Stomach (tissue), 19 donors: ENCODE measurements at places on chromosomes 3 and 15. TPM values are rescaled to one million over a fixed set of nuclear protein-coding genes. Genes with fewer than 3 reads are reported as not detected.

CLDN18 gene
- polyA plus RNA-seq, result 211 TPM

KLHL40 gene
- 0.05 TPM for polyA plus RNA-seq

KCNAB1 gene
- 0.12 TPM for polyA plus RNA-seq

- H3K4me1 ChIP-seq, result no peaks in the 10 kb centered on the region
- no peak for DNase-seq
- H3K27me3 ChIP-seq, result no peaks in the 10 kb centered on the region
- H3K27ac ChIP-seq, result no peak overlapping the region
- no peak overlapping the region for H3K4me3 ChIP-seq
Measured at GRCh38 chr3:123143669-123144411, 57.9 kb upstream of the SEC22A start.

DNA sequence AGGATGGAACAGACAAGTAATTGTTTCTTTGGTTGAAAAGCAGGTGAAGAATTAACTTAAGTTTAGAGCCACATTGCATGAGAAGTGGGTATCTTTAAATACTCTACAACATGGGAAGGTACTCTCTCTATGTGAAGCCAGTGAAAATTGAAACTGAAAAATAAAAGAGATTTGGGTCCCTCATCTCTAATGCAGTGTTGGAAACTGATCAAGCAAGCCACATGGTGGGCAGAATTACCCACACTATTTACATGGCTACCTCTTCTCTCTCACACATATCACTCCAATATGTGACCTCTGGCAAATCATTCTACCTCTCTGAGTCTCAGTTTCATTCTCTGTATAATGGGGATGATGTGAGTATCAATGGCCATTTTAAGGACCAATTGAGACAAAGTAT is 339.0 kb downstream of the IL5RA start:
- no peaks in the 10 kb centered on the region for H3K36me3 ChIP-seq
- H3K4me1 ChIP-seq, result no peaks in the 10 kb centered on the region
- no peak overlapping the region for H3K4me3 ChIP-seq
- H3K27me3 ChIP-seq, result no peaks in the 10 kb centered on the region
- no peak overlapping the region for H3K27ac ChIP-seq
- no peak for DNase-seq

- H3K27ac ChIP-seq, result peak overlapping the region; percentile 0
- H3K4me3 ChIP-seq, result no peak overlapping the region
- DNase-seq, result peak; percentile 58
Measured at GRCh38 chr15:62896380-62896866, 146.1 kb upstream of the TPM1 start.

GRCh38 chr15:40420793-40421192 is 15.2 kb downstream of the IVD start:
- no peaks in the 10 kb centered on the region for H3K27me3 ChIP-seq
- peaks cover 20% of the 10 kb centered on the region for H3K4me1 ChIP-seq
- DNase-seq, result peak; percentile 57
- H3K4me3 ChIP-seq, result no peak overlapping the region
- H3K36me3 ChIP-seq, result peaks cover 9% of the 10 kb centered on the region

GRCh38 chr15:89674526-89674925 is 4.6 kb downstream of the PLIN1 start:
- H3K27me3 ChIP-seq, result no peaks in the 10 kb centered on the region
- no peak for DNase-seq
- H3K4me3 ChIP-seq, result no peak overlapping the region
- H3K27ac ChIP-seq, result no peak overlapping the region
- H3K36me3 ChIP-seq, result no peaks in the 10 kb centered on the region

DNA sequence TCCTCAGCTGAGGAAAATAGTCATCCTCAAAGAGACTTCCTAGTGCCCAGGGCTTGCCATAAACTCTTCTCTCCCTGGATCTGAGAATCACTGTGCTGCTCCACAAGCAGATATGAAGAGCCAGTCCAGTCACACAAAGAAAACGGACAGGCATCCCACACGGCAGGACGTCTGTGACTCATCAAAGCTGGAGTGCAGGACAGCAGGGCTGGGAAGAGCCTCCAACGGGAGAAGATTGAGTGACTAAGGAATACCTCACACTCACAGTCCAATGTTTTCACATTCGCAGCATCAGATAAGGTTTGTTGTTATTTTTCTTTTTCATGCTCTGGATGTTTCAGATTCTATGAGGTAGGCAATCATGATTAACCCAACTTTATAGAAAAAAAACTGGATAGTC is 57.8 kb downstream of the NEK10 start:
- H3K4me1 ChIP-seq, result peaks cover 5% of the 10 kb centered on the region
- H3K27me3 ChIP-seq, result no peaks in the 10 kb centered on the region
- H3K36me3 ChIP-seq, result no peaks in the 10 kb centered on the region
- no peak overlapping the region for H3K27ac ChIP-seq

GRCh38 chr3:16511681-16512434 is 1.6 kb downstream of the RFTN1 start:
- H3K27ac ChIP-seq, result peak overlapping the region; percentile 85
- H3K4me1 ChIP-seq, result peaks cover 4% of the 10 kb centered on the region
- peaks cover 10% of the 10 kb centered on the region for H3K27me3 ChIP-seq
- DNase-seq, result peak; percentile 56
